Fibroblast of skin of scalp (primary cell): ENCODE measurements at places on chromosomes 1 and 21.

- no peak for DNase-seq
Measured at GRCh38 chr21:25863747-25864146, 129.0 kb downstream of the GABPA start.

- no peak for DNase-seq
Measured at GRCh38 chr1:111205714-111206050, 5.2 kb upstream of the DENND2D start.

DNA sequence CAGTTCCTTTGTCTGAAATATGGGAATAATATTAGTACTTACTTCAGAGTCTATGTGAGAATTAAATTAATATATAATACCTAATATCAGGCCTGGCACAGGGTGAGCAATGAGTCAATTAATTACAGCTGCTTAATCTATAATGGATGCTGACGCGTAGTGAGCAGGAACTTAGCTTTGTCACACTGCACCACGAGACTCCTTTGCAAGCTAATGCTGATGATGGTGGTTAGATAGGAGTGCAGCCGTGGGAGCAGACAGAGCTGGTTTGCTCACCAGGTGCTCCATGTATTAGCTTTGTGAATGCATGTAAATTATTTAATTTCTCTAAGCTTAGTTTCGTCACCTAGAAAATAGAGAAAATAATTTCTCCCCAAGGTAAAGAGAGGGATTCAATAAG is 35.1 kb downstream of the KCNJ15 start:
- DNase-seq: no peak

DNA sequence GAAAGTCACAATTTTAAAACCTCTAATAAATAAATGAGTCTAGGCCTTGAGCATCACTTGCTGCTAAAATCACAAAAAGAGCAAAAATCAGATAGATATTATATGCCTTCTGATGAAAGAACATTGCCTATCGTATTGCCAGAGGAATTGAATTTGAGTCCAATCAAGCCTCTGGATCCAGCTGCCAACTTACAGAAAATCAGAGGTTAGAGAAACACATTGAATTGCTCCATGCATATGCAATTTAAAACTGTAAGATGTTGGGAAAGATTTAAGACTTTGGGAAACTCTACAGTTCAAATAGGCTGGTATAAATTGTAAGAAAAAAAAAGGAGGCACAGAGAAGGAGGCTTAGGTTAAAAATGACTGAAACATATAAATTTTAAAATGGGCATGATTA is 93.5 kb downstream of the TM2D1 start:
- no peak for DNase-seq

GRCh38 chr1:177286396-177286795 is 115.6 kb downstream of the BRINP2 start:
- DNase-seq: no peak

- no peak for DNase-seq
Measured at GRCh38 chr1:91121366-91121765, 99.5 kb upstream of the ZNF644 start.

DNA sequence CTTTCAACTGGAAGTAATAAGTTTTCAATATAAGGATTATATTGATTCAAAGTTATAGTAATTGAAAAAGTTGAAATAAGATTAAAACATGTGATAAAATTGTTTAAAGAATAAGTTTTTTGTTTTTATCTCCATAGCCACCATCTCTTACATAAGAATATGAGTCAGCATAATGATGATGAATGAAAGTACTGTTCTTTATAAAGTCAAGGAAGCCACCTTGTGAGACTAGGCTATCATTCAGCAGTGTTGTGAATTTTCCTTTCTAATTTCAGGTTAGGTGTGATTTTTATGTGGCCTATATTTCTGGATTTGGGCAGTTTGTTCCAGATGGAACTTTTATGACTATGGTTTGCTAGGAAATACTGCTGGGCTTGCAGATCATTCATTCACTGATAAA is 22.4 kb upstream of the ASB17 start:
- DNase-seq: no peak

GRCh38 chr1:67811781-67812180 is 21.5 kb downstream of the GNG12 start:
- DNase-seq: no peak

- DNase-seq: no peak
Measured at GRCh38 chr1:204307334-204307883, 52.3 kb downstream of the PLEKHA6 start.

DNA sequence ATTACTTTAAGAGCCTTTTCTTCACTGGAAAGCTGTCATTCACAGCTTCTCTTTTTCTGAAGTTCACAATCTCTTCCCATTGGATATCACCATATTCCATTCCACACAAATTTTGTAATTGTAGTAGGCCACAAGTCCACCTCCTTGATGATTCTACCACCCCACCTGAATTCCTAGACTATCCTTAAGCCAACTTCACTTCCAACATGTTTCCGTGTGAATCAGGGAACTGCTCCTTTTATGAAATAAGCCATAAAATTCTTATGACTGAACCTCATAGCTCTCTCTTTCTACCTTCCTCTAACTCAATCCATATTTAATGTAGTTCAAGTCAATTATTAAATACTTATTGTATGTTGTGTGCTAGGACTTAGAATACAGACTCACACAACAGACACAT is 16.6 kb upstream of the ZRANB2 start:
- DNase-seq: no peak

DNA sequence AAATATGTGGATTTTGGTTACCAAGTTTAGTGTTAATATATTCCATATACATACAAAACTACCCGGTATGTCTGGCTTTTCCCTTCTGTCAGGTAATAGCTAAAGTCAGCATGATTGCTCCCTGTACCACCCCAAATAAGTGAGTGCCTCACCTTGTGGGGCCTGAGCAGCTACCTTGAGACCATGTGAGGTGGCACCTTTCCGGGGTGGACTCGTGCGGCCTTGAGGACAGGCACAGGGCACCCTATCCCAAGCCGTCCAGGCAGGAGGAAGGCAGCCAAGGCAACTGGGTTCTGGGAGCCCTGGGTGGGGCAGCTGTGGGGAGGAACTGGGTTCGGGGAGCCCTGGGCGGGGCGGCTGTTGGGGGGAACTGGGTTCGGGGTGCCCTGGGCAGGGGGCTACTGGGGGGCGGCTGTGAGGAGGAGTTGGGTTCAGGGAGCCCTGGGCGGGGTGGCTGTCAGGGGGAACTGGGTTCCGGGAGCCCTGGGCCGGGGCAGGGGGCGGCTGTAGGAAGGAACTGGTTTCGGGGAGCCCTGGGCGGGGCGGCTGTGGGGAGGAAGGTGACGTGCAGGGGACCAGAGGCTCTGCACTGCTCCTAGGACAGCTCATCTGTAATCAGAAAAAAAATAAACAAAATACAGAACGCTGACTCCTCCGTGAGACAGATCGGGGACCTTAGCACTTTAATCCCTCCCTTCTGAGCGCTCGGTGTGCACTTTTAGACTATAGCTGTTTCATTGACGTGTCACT is 63.3 kb downstream of the POFUT2 start:
- DNase-seq: no peak
